ENCODE measurements at places on chromosomes 7 and 10. TPM values are rescaled to one million over a fixed set of nuclear protein-coding genes. Genes with fewer than 3 reads are reported as not detected.
A peak's percentile ranks its signal among the peaks of the same experiment; 100 is the strongest.

DNA sequence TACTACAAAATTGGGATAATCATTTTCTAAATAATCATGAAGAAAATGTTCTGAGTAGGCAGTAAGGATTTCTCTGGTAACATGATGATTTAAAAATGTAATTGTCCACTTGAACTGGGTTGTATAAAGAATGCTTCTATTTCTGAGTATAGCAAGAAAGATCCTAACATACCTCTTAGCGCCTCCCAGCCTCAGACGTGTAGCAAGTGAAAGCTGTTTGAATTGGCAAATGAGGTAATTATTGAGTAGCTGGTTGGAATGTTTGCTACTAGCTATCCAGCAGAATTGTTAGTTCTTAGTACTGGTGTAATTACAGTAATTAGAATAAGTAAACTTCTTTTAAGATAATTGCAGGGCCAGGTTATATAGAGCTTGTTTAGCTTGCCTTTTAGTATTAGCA is 47.9 kb downstream of the SEPTIN7 start:
- DNase-seq: no peak

DNA sequence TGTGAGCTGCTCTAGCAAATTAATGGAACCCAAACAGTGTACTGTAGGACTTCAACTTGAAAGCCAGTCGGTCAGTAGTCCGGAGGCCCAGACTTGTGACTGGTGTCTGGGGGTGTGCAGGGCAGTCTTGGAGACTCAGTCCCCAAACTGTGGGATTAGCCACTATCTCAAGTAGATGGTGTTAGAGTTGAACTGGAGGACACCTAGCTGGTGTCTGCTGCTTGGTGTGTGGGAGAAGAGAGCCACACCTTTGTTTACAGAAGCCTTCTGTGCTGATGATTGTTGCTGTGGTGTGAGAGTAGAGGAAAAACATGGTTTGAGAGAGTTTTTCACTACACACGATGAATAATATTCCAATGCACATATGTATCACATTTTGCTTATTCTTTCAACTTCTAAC is 47.4 kb downstream of the CUL2 start:
- DNase-seq: no peak

- peak; percentile 32 for DNase-seq
Observed at GRCh38 chr7:155837126-155837479, 24.8 kb upstream of the SHH start.

- no peak for DNase-seq
Observed at GRCh38 chr7:18144166-18144565, 116.5 kb upstream of the PRPS1L1 start.

GRCh38 chr7:25028370-25029021 is 48.5 kb upstream of the OSBPL3 start:
- DNase-seq: peak; percentile 18

DNA sequence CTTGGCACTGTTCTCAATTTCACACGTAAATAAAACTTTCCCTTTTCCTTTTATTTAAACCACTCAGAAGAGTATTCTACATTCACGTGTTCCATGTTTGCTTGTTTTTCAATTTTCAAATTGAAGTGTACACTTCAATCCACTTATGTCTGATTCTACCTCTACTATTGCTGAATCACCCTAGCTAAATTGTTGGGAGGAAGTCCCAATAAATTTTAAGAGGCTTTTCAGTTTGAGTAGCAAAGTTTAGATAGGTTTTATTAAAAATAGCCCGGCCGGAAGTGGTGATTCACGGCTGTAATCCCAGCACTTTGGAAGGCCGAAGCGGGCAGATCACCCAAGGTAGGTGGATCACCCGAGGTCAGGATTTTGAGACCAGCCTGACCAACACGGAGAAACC is 1414.7 kb upstream of the CELF2 start:
- DNase-seq: no peak

CPA5 gene
- not detected for total RNA-seq

DMBT1 gene
- total RNA-seq: not detected

HYAL4 gene
- total RNA-seq: not detected
